ENCODE measurements at places on chromosomes 1 and 21.
A peak's percentile ranks its signal among the peaks of the same experiment; 100 is the strongest.

GRCh38 chr1:43348343-43348808 lies 10.4 kb upstream of the CDC20 start:
- no peak for DNase-seq

- DNase-seq: no peak
Observed at GRCh38 chr21:27154451-27155129, 187.7 kb upstream of the ADAMTS5 start.

GRCh38 chr1:13771745-13772144 lies 71.8 kb downstream of the PRDM2 start:
- no peak for DNase-seq

- no peak for DNase-seq
Observed at GRCh38 chr1:64476251-64476952, 6.5 kb downstream of the CACHD1 start.

GRCh38 chr21:34796518-34797200 lies 127.9 kb downstream of the CLIC6 start:
- no peak for DNase-seq

GRCh38 chr1:210746024-210746731 lies 387.8 kb downstream of the KCNH1 start:
- no peak for DNase-seq

DNA sequence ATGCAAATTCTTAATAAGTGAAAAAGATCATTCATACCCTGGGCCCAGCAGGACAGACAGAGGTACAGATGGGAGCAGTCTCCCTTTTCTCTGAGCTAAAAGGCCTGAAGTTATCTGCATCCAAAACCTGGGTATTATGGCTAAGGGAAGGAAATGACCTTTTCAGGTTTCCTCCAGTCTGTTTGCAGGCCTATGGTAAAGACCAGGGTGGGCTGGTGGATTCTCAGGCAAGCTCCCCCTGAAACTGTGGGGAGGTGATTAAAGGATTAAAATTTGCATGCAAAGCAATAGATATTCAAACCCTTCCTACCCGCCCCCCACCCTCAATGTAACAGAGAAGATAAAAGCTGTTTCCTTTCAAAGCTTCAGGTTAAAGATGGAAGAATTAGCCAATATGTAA lies 471.8 kb upstream of the RUNX1 start:
- no peak for DNase-seq

GRCh38 chr1:32754317-32755097 lies 51.9 kb upstream of the SYNC start:
- no peak for DNase-seq

- no peak for DNase-seq
Observed at GRCh38 chr1:45429561-45430159, 61.3 kb downstream of the TESK2 start.

DNA sequence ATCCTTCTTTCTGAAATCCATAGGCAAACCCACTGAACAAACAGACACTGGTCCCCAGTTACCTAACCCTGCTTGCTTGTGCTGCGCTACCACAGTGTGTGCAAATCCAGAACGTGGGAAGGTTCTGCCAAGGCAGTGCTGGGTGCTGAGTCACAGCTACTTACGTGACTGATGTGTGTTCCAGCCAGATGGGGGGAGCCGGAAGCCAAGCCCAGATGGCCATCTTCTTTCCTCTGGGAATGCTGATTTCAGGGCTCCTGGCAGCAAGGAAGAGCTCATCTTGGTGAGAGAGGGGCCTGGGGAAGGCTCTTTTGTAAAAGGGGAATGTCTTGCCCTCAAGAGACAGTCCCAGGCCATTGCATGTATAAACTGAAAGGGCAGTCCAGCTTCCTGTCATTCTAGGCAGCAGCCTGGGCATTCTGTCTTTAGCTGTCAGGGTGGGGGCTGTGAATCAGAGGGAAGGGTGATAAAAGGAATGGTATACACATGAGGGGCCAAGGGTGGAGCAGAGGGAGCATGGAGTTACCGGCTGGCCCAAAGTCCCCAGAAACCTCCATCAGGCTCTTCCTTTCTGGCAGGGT lies 54.1 kb downstream of the CD46 start:
- peak; percentile 27 for DNase-seq

DNA sequence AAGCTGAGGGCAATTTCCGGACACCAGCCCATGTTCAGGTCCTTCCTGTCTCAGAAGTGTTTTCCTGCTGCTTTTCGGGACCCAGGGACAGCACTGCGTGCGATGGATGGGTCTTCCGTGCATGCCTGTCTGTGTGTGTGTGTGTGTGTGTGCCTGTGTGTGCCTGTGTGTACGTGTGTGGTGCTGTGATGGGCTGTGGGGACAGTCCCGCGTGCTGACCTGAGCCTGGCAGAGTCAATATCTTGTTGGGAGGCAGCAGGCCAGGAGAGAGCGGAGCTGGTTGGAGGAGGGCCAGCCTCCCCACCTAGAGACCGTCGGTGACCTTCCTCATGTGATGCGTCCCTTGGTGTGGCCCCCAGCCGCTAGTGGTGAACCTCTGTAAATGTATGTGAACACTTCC lies 13.7 kb downstream of the SKI start:
- DNase-seq: no peak

- no peak for DNase-seq
Observed at GRCh38 chr1:223834660-223835263, 11.0 kb downstream of the TP53BP2 start.

DNA sequence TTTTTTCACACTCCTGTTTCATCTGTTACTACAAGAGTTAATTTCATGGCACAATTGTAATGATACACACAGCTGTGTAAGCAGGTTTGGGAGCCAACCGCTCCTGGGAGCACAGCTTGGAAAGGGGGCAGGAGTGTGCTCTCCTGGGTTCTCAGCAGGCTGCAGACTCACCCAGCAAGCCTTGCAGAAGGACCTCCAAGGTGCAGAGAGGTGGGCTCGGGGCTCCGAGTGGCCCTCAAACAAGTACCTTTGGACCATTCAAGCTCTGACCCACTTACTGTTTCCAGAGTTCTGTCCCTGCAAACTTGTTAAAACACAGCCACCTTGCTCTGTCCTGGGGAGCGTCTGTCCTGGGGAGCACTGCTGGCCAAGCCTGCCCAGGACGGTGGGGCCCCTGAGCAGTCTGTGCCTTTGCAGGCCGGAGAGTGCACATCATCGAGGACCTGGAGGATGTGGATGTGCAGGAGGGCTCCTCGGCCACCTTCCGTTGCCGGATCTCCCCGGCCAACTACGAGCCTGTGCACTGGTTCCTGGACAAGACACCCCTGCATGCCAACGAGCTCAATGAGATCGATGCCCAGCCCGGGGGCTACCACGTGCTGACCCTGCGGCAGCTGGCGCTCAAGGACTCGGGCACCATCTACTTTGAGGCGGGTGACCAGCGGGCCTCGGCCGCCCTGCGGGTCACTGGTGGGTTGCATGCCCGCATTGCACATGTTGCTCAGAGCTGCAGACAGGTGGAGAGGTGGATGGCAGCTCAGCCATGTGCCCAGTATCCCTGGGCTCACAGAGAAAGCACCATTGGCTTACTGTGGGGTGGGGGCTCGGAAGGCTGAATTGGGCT lies 78.0 kb downstream of the OBSCN start:
- no peak for DNase-seq

- DNase-seq: no peak
Observed at GRCh38 chr1:4594286-4594991, 60.0 kb upstream of the AJAP1 start.

- no peak for DNase-seq
Observed at GRCh38 chr1:160993544-160994193, 27.3 kb downstream of the F11R start.

DNA sequence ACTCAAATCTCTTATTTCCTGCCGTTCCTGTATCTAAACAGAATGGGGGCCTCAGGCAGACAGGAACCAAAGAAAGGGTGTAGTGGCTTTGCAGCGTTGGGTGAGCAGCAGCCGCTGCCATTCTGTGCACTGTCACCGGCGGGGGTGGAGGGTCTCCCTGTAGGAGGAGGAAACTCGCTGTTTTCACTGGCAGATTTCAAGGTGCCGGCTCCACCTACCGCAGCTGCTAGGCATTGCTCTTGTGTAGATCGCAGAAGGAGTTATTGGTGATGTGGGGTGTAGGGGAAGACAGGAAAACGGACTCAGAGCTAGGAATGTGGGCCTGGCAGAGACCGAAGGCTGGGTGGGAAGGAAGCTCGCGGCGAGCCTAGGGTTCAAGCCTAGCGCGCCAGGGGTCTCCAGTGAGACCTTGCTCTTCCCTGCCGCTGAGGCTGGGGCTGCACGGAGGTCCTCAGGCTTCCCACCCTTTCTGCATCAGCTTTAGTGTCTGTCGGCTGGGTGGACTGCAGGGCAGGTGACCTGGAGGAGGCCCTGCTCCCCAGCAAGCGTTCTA lies 20.8 kb downstream of the ATP5PO start:
- peak; percentile 35 for DNase-seq

GRCh38 chr1:164707868-164708331 lies 148.9 kb downstream of the PBX1 start:
- no peak for DNase-seq

DNA sequence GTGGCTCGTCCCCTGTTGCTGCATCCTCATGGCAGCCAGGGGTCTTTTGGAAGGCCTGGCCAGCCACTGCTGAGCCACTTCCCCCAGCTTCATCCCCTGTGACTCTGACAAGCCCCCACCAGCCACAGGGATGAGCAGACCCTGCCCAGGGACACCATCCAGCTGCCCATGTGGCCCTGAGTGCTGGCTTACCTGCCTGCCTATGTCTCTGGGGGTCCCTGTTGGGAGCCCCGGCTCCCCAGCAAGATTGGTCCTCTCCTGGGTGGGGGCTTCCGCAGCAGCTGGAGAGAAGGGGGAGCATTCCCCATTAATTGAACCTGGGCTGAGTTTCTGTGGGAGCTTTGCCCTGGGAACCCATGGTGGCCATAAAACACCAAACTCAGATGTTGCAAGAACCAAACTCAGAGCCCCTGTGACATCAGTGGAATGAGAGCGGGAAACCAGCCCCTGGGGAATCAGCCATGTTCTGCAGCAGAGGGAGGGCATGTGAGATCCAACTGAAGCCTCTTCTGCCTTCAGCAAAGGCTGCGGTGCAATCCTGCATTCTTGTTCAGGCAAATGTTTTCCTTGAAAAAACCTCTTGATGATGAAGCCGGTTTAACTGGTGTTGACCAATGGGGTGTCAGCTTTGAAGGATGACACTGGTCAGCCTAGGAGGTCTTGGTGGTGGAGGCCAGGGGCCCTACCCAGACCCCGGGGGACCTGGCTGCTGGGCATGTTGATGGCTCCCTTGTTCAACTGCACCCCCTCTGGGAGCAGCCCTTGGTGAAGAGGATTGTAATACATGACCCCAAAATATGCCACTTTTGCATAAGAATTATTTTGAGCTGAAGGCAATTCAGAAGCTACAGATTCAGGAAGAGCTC lies 28.3 kb upstream of the COL18A1 start:
- DNase-seq: no peak

- DNase-seq: no peak
Observed at GRCh38 chr1:19312782-19313635, 883 bp downstream of the SLC66A1 start.

GRCh38 chr1:26949926-26950319 lies 10.3 kb downstream of the KDF1 start:
- no peak for DNase-seq

GRCh38 chr1:203590603-203591002 lies 36.0 kb upstream of the ATP2B4 start:
- DNase-seq: no peak

DNA sequence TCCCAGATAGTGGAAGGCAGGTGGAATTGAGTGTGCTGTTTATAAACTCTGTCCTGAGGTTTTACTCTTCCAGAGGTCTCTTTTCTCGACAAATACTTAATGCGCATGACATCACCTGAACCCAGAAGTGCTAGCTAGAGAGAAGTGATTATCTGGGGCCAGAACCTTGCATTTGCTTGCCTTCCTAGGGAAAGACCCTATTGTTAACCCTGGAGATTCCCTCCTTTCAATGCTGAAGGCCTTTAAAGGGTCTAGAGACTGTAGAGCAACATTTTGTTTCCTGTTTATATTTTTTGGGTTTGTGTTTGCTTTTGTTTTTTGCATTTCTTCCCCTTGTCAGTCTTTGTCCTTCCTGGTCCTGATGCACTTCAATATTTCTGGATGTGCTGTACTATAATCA lies 36.2 kb downstream of the ATP2B4 start:
- no peak for DNase-seq

- no peak for DNase-seq
Observed at GRCh38 chr1:61110554-61110953, 28.2 kb downstream of the NFIA start.

DNA sequence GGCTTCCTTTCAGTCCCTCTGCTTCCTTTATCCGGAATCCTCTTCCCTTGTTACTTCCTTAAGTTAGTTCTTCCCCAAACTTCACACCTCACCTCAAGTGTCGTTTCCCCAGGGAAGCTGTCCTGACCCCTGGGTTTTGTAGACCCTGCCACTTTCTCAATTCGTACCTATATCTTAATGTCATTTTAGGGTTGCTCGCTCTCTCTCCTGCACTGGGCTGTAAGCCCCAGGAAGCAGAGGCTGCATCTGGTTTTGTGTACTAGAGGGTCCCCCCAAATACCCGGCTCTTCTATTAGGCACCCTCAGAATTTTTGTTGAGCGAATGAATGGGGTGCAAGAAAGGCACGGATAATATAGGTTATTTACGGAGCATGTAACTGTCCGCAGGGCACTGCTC lies 603 bp upstream of the OPRD1 start:
- no peak for DNase-seq

GRCh38 chr1:115258302-115258866 lies 79.7 kb downstream of the NGF start:
- DNase-seq: no peak

DNA sequence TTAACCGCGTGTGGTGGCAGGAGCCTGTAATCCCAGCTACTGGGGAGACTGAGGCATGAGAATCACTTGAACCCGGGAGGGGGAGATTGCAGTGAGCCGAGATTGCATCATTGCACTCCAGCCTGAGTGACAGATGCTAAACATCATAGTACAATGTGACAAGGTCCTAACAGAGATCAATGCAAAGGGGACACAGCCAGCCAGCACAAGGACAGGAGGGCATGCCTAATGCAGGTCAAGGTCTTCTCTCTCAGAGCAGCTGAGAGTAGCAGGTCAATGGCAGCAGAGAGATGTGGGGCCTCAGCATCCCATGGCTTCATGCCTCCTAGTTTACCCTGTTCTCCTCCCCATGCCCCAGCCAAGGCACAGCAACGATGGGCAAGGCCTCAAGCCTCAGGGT lies 3.0 kb upstream of the SMIM11 start:
- DNase-seq: no peak

GRCh38 chr1:24769656-24770651 lies 24.7 kb downstream of the CLIC4 start:
- no peak for DNase-seq

All from caudate nucleus (tissue), 63 donors.